DND-41 (cell line): ENCODE measurements at places on chromosomes 13 and 19.

GRCh38 chr19:40217934-40218890 lies at the start of gene TTC9B:
Gene TTC9B (minus strand): TSS chr19:40218384. CDS start chr19:40218381, 3 bp downstream.
- DNase-seq, result no peak
- no peak within 1 kb of the TSS for H3K27ac ChIP-seq
- no peaks in the 10 kb centered on the region for H3K4me1 ChIP-seq
- no peaks in the 10 kb centered on the region for H3K27me3 ChIP-seq
- H3K36me3 ChIP-seq, result 0 out of 2 replicates have a peak, but pooled peaks cover 4% of the 10 kb centered on the region

DNA sequence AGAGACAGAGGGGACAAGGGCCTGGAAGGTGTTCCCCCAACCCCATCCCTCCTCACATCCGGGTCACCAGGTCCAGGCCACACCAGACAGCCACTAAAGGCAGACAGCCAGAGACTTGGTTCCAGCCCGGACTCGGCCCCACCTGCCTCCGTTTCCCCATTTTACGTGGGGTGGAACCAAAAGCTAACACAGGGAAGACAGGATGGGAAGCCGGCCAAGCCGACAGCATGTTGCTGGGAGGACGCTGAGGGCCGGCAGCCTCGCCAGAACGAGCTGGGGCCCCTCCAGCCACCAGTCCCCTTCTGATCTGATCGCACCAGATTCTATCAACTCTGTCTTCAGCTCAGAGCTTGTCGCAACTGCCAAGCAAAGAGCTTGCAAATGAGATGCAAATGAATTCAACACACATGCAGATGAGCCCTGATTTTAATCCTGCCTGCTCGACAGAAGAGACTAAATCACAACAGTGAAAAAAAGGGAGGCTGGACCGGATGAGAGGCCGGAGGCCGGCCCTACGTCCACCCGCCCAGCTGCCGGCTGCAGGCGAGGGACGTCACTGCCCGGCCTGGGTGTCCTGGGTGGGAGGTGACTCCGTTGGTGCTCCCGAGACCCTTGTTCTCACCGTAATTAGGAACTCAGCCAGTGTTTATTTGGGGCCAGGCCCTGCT lies 17.5 kb upstream of the SHC2 start:
- no peaks in the 10 kb centered on the region for H3K27me3 ChIP-seq
- H3K4me1 ChIP-seq, result no peaks in the 10 kb centered on the region
- H3K27ac ChIP-seq, result no peak overlapping the region
- DNase-seq, result no peak
- no peaks in the 10 kb centered on the region for H3K36me3 ChIP-seq
- H3K4me3 ChIP-seq, result no peak overlapping the region

DNA sequence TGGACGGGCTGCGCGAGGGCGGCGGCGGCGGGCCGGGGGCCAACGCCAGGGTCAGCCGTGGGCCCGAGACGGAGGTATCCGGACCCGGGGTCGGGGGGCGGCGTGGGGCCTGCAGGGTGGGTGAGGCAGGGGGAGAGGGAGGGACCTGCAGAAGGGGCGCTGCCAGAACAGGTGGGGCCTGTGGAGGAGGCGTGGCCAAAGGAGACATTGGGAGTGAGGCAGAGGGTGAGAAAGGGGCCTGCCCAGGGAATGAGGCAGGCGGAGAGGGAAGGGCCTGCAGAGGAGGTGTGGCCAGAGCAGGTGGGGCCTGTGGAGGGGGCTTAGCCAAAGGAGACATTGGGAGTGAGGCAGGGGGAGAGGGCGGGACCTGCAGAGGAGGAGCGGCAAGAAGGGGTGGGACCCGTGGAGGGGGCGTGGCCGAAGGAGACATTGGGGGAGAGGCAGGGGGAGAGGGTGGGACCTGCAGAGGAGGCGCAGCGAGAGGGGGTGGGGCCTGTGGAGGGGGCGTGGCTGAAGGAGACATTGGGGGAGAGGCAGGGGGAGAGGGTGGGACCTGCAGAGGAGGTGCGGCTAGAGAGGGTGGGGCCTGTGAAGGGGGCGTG lies 4.2 kb downstream of the PRR36 start:
- H3K27me3 ChIP-seq, result no peaks in the 10 kb centered on the region
- no peaks in the 10 kb centered on the region for H3K36me3 ChIP-seq
- no peak overlapping the region for H3K4me3 ChIP-seq
- DNase-seq, result peak; percentile 87

DNA sequence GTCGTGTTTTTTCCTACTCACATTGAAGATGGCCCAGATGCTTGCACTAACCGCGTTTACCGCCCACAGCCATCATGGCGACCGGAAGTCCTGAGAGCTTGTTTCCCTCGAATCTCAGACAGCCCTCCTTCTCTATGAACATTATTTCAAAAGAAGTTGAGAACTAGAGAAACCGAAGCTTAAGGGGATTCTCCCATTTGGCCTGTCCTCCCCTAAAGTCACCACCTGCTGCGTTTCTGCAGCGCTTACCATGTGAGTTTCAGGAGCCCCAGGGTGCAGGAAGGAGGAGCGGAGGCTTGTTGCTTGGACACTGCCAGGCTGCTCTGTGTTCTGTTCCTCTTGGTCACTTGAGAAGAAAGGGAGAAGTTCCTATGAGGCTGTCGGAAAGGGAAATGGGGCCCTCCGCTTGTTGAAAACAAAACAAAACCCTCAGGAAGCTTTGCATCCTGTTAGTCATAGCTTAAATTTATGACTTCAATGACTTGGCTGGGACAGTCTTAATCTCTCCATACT lies 6.2 kb downstream of the CARD8 start:
- no peak overlapping the region for H3K4me3 ChIP-seq
- peaks cover 34% of the 10 kb centered on the region for H3K36me3 ChIP-seq
- no peak overlapping the region for H3K27ac ChIP-seq
- H3K27me3 ChIP-seq, result no peaks in the 10 kb centered on the region
- peaks cover 29% of the 10 kb centered on the region for H3K4me1 ChIP-seq

GRCh38 chr13:57644106-57644505 lies 12.6 kb downstream of the PCDH17 start:
- DNase-seq, result no peak
- H3K27me3 ChIP-seq, result no peaks in the 10 kb centered on the region
- no peak overlapping the region for H3K4me3 ChIP-seq
- H3K27ac ChIP-seq, result no peak overlapping the region
- no peaks in the 10 kb centered on the region for H3K4me1 ChIP-seq
- no peaks in the 10 kb centered on the region for H3K36me3 ChIP-seq

DNA sequence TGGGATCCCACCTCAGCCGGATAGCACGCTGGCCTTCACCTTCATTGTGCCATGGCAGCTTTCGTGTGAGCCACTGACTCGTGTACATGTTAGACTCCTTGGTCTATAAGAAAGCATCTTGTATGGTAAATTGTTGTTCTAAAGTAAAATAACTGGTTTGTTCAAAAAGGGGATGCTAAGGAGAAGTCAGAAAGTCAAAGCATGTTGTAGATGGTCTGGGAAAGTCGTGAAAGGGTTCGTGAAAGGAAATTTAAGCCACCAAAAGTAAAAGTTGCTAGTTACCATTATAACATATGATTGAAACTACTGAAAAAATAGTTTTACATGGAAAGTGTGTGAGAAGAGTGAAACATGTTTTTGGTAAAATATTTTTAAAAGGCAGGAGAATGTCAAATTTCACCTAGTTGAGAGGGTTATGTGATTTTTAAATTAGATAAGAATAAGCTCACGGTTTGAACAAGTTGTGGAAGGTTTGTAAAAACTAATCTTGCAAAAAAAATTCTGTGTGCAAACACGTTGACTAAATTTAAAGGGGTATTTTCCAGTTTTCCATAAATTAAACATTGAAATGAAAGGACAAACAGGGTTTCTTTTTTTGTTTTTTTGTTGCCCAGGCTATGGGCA lies 23.4 kb downstream of the DPRX start:
- no peaks in the 10 kb centered on the region for H3K36me3 ChIP-seq
- DNase-seq, result no peak
- H3K27me3 ChIP-seq, result no peaks in the 10 kb centered on the region
- no peak overlapping the region for H3K27ac ChIP-seq
- no peak overlapping the region for H3K4me3 ChIP-seq

GRCh38 chr13:52158629-52159158 lies 703 bp downstream of the NEK3 start:
- H3K36me3 ChIP-seq, result no peaks in the 10 kb centered on the region
- no peak for DNase-seq
- H3K27ac ChIP-seq, result no peak overlapping the region

DNA sequence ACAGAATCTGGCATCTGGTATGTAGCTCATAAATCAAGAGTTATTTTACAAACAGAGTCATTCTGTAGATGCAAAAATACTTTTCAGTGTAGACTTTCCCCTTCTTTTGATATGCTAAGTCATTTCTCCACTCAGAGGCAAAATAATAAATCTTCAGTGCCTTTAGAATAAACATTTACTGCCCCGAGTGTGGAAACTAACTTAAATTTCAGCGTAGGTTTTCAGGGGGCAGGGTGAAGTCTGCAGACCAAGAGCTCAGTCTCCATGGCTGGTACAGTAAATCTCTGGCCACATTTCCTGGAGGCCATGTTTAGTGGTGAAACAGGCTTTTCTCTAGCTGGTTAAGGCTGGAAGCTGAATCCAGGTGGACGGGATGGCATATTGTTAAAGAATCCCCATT lies 13.1 kb upstream of the ADPRHL1 start:
- H3K4me3 ChIP-seq, result no peak overlapping the region
- H3K27ac ChIP-seq, result no peak overlapping the region
- no peak for DNase-seq
- H3K36me3 ChIP-seq, result peaks cover 46% of the 10 kb centered on the region

- H3K27me3 ChIP-seq, result no peaks in the 10 kb centered on the region
- H3K27ac ChIP-seq, result no peak overlapping the region
- H3K36me3 ChIP-seq, result no peaks in the 10 kb centered on the region
These were observed 33.5 kb upstream of the IRS2 start for GRCh38 chr13:109819874-109820273.

DNA sequence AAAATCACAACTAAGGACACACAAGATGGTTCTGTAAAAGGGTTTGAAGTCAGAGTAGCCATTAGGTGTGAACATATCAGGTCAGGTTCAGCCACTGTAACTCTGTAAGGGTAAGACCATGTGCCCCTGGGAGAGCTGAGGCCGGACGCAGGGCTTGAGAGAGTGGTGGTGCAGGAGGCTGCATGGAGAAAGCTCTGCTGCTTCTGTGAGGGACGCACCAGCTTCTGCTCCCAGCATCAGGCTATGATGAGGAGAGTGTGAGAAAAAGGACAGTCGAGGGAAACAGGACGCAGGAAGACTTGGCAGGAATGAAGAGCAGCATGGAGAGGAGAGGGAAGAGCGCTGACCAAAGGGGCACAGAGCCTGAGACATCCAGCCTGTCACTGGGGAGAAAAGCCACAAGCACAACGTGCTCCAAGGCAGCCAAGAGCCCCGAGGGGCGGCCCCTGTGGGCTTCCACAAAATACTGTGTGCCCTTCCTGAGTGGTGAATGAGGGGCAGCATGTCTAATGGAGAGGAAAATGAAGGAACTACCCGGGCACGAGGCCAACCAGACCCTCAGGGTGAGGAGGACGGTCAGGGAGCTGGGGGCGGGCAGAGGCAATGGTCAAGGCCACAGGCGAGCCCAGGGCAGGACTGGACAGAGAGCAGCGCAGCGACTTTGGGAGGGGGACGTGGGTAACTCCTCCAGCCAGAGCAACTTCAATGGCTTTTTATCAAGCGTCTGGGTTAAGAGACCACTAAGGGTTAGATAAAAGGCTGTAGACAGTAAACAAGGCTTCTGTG lies 107.7 kb downstream of the COL4A1 start:
- DNase-seq, result no peak
- no peak overlapping the region for H3K27ac ChIP-seq
- H3K27me3 ChIP-seq, result peaks cover 17% of the 10 kb centered on the region
- no peaks in the 10 kb centered on the region for H3K36me3 ChIP-seq
- no peaks in the 10 kb centered on the region for H3K4me1 ChIP-seq

DNA sequence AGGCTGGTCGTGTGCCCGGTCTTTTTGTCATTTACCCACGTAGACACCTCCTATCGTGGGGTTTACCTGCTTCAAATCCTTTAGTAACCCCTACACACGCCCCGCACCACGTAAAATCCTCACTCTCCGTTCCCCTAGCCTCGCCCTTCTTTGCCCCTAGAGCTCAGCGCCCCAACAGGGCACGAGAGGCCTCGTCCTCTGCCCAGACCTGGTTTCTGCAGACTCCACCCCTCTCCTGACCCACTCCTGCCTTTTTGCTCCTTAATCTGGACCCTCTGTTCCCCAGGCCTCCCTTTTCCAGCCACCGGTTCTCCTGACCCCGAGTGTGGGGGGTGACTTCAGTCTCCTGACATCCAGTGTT lies 412 bp downstream of the ZNF528 start:
- H3K27me3 ChIP-seq, result no peaks in the 10 kb centered on the region
- H3K36me3 ChIP-seq, result peaks cover 64% of the 10 kb centered on the region

GRCh38 chr19:53875602-53876325 lies 6.2 kb upstream of the PRKCG start:
- no peak for DNase-seq
- no peaks in the 10 kb centered on the region for H3K27me3 ChIP-seq
- H3K36me3 ChIP-seq, result no peaks in the 10 kb centered on the region
- no peaks in the 10 kb centered on the region for H3K4me1 ChIP-seq

GRCh38 chr19:50465986-50466705 lies 10.2 kb upstream of the EMC10 start:
- no peaks in the 10 kb centered on the region for H3K27me3 ChIP-seq
- DNase-seq, result no peak
- H3K4me1 ChIP-seq, result no peaks in the 10 kb centered on the region

DNA sequence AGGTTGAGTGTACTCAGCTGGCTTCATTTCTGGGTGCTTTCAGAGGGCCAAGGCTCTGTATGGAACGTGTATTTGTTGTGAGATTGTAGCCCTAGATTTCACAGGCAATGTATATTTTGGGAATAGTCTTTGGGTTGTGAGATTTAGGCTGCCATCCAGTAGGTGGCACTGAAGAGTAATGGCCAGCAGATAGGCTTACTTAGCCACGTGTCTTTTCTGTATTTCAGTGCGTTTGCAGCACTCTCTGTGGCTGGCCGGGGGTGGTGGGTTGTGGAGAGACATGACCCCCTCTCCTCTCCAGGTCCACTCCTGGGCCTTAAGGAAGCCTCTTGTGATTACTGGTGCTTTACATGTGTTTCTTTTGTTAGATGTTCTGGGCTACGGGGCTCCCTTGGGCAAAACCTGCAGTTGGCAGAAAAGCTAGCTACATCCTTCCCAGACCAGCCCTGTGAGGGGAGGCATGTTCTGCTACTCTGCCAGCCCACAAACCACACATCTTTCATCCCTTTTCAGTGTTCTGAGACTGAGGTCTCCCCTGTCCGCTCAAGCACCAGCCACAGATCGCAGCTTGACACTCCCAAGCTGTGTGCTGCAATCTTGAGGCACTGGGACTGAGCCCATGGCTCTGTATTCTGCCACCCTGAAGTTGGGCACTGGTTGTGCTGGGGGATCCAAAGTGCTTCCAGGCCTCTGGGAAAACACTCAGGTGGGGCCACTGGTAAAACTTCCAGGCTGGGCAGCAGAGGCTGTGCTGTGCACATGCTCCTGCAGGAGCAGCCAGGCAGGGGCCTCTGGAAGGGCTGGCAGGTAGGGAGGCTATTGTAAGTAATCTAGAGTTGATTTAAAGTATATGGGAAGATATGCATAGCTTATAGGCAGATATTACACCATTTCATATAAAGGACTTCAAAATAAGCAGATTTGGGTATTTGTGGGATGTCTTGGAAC lies 1096.8 kb upstream of the PCDH20 start:
- peaks cover 48% of the 10 kb centered on the region for H3K4me1 ChIP-seq
- no peaks in the 10 kb centered on the region for H3K27me3 ChIP-seq
- no peaks in the 10 kb centered on the region for H3K36me3 ChIP-seq
- peak; percentile 86 for DNase-seq
- H3K27ac ChIP-seq, result peak overlapping the region; percentile 69
- H3K4me3 ChIP-seq, result no peak overlapping the region
